ENCODE measurements at places on chromosomes 1 and 21.
A peak's percentile ranks its signal among the peaks of the same experiment; 100 is the strongest.

DNA sequence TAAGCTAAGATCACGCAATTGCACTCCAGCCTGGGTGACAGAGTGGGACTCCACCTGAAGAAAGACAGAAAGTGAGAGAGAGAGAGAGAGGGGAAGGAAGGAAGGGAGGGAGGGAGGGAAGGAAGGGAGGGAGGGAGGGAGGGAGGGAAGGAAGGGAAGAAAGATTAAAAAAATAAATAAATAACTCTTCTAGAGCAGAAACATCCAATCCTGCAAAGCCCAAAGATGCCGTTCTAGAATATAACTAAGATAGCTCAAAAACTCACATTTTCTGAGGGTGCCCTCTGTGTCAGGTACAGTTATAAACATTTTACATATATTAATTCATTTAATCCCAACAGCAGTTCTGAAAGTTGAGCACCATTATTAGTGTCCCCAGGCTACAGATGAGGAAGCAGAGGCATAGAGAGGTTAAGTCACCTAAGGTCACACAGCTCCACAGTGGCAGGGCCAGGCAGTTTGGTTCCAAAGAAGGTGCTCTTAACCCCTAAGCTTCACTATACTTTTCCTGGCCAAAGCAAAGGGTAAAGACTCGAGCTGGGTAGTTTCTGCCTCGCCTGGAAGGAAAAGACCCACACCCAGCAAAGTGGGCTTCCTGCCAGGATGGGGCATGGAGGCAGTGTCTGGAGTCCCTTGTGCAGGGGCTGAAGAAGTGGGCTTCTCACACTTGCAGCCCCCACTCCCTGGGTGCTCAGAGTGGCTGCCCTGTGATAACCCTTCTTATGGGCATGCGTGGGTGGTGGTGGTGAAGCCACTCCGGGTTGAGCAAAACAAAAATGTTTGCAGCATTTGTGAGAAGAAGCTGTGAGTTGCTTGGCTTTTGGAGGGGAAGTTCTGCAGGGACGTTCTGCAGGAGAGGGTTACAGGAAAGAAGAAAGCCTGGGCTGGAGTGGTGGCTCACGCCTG lies 7.9 kb upstream of the PIK3CD start:
- no peak for DNase-seq

DNA sequence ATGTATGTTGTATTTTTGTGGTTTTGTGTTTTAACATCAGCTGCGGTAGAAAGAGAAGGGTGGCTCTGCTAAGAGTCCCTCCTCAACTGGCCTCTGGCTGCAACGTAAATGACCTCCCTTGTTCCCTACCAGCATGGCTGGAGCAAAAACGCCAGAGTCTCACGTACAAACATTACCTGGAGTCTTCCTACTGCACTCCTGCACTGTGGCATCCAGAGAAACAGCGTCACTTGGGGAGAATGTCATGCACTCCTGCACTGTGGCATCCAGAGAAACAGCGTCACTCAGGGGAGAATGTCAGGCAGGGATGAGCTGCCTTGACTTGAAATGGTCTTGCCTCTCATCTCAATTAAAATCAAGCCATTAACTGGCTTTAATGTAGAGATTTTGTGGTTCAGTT lies 314.2 kb downstream of the KIF26B start:
- DNase-seq, result no peak

- DNase-seq, result no peak
These were observed 47.8 kb upstream of the ECE1 start for GRCh38 chr1:21337928-21338572.

- DNase-seq, result no peak
These were observed 20.7 kb upstream of the GNG4 start for GRCh38 chr1:235670157-235670776.

GRCh38 chr1:210359255-210359654 lies 30.6 kb downstream of the HHAT start:
- DNase-seq, result no peak

DNA sequence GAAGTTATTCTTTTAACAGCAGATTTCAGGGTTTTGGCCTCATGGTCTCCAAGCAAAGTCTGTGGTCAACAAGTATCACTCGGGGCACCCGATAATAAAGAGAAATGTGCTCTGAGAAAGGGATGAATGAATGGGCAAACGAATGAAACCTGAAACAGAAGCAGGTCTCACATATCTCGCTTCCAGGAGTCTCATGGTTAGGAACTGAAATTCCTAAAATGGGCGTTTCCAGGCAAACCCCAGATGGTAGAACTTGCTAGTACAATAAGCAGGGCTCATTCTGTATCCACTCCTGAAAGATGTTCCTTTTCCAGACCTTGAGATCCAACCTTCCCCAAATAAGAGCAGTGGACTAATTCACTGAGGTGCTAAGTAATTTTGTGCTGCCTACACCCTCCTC lies 87.2 kb downstream of the LAMC2 start:
- no peak for DNase-seq

DNA sequence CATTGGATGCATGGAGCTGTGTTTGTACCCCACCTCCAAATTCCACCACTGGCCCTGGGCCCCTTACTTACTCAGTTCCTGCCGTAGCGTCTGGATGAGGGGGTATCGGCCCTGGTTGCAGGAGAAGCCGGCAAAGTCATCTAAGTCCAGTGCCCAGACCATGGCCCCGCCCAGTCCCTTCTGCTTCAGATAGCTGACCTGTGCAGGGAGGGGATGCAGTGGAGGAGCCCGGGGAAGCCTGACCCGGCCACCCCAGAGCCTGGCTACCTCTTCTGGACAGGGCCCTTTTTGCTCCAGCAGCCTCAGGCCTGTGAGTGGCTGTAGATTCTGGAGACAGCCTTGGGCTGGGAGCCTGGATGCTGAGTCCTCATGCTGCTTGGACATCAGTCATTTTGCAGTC lies 11.8 kb downstream of the CHIT1 start:
- peak; percentile 24 for DNase-seq

DNA sequence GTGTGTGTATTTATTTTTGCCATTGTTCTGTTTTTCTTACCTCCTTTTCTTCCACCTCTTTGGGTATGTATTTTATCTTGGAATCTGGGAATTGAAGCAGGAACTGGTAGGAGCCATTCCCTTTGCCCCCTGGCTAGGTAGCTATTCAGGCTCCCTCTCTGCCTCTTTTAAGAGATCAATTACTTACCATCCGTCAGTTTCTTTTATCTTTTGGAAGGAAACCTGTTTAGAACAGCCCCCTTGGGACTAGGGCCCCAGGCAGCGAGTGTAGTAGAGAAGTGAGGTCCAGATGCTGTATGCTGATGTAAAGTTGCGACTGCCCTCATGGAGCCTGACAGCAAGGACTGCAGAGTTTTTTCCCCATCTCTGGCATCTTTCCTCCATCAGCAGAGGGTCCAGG lies 41.6 kb downstream of the KIRREL1 start:
- no peak for DNase-seq

GRCh38 chr1:37037690-37038089 lies 3.4 kb upstream of the GRIK3 start:
- peak; percentile 33 for DNase-seq

DNA sequence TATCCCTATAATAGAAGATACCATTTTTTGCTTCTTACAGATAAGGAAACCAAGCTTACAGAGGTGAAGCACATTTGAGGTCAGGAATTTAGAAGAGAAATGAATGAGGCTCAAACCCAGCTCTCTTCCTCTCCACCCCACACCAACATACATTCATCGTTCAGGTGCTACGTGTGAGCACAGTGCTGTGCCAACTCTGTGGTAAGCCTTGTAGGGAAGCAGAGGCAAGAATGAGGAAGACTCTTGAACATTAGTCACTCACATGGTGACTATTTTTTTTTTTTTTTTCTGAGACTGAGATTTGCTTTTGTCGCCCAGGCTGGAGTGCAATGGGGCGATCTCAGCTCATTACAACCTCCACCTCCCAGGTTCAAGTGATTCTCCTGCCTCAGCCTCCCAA lies 314.0 kb downstream of the NTNG1 start:
- no peak for DNase-seq

DNA sequence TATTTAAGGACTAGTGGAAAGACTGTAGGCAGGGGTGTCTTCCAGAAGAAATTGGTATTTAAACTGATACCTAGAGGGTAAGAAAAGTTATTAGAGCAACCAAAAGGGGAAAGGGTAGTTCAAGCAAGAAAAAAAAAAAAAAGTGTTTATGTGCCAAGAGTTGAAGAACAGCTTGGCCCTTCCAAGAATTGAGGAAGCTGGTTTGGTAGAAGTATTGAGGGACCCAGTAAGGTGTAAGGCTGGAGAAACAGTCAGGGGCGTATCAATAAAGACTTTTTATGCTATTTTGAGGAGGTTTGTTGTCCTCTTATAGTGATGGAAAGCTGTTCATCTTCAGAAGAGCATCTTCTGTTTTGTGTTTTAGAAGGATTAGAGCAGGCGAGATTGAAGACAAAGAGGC lies 108.3 kb downstream of the PTPRC start:
- DNase-seq, result no peak

DNA sequence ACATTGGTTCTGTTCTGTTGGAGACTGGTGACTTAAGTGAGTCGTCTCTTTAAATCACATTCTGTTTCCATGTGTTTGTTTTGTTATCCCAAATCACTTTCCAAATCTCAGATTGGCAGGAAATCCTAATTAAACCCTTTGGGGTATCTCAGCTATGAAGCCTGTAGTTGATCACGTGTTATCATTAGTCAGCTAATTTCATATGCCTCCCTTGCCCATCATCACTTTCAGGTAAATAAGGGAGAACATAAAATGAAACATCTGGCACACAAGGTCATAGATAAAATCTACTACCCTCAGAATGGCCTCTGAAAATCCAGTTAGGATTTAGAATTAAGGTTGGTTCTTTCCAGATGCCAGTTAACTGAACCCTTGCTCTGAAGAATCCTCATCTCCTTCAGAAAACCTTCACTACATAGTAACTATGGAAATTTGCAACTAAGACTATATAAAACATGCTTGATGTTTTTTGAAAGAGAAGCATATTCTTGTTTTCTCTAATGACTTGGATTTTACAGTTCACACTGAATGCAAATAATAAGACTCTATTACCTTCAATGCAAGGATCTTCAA lies 401.5 kb downstream of the DSCAM start:
- DNase-seq, result no peak

- no peak for DNase-seq
These were observed 200.0 kb downstream of the SLC45A1 start for GRCh38 chr1:8517661-8518489.

DNA sequence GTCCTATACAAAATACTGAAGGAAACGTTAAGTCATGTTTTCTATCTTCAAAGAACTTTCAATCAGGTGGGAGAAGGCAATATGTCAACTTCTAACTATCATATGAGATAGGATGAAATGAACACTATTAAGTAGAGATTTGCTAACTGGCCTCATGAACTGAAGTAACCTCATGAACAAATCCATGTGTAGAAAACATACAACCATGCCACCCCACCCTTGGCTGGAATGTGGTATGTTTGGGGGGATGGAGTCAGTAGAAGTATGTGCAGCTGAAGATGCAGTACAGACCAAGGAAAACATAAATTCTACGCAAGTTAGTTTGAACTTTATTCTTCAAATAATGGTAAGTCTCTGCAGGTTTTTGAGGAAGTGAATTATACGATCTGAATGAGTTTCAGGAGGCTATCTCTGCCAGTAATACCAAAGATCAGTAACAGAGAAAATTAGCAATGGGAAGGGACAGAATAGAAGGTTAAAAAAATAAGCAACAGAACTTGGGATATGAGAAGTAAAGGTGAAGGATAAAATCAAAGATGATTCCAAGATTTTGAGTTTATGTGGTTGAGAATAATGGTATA lies 4.5 kb downstream of the TRMT1L start:
- no peak for DNase-seq

DNA sequence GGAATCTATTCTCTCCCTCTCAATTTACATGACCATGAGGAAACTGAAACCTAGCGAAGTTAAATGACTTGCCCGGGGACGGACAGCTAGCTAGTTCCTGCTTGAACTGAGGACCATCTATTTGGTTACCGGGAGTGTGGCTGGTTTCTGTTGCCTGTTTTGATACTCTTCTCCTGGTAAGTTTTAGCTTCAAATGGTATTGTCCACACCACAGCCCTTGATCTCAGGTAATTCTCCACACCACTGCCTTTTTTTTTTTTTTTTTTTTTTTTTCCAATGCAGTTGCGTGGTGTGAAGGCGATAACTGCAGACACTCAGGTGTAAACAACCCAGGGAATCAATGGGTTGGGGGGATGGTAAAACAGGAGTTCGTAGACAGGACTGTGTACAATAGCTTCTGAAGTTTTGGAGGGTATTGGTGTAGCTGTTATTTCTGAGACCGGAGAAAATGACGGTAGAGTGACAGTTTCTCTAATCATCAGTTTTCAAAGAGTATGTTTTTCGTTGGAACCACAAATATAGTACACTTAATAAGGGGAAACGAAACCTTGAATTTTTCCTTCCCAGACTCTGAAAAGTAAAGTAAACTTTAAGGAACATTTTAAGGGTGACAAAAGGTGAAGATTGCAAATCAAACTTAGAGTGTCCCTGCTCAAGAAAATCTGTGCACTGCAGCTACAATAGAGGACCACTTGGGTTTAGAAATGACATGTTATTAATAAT lies 125.3 kb upstream of the CACYBP start:
- peak; percentile 45 for DNase-seq

- DNase-seq, result no peak
These were observed 28.0 kb upstream of the KAZN start for GRCh38 chr1:14570514-14570913.

DNA sequence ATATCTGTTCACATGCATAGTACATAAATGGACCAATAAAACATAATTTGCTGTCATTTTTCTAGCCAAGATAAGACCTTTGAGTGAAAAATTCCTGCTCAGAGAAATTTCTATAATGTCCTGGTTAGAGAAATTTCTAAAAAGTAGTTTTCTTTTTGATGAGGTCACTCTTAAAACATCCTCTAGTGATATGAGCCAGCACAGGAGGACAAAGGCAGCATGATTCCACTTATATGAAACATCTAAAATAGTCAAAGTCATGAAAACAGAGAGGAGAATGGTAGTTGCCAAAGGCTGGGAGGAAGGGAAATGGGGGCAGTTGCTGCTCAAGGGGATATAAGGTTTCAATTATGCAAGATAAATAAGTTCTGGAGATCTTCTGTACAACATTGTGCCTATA lies 239.4 kb downstream of the BACH1 start:
- no peak for DNase-seq

DNA sequence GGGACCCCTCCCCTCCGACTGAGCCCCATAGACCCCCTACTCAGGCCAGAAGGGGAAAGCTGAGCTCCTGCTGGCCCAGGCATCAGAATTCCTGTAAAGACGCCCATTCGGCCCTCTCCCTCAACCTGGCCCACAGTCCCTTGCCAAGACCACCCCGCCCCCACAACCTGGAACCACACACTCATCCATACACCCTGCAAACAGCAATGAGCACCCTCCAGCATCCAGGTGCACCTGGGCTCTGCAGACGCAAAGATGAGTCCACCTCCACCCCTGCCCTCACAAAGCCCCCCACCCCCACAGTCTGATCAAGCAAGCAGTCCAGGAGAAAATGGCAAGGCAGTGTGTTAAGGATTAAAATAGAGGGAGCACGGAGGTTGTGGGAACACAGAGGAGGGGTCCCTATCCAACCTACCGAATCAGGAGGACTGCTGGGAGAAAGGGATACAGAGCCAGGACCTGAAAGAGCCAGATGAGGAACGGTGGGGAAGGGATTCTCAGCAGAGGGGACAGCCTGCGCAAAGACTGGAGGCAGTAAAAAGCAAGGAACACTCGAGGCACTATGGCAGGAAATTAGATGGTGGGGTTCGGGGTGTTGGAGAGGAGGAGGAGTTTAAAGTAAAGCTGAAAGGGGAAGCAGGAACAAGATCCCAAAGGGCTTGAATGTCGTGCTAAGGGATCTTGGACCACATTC lies 67.3 kb upstream of the LAPTM5 start:
- no peak for DNase-seq

Measured in WTC11 (cell line).